ENCODE measurements at places on chromosomes 16 and 17. TPM values are rescaled to one million over a fixed set of nuclear protein-coding genes. Genes with fewer than 3 reads are reported as not detected.

DNA sequence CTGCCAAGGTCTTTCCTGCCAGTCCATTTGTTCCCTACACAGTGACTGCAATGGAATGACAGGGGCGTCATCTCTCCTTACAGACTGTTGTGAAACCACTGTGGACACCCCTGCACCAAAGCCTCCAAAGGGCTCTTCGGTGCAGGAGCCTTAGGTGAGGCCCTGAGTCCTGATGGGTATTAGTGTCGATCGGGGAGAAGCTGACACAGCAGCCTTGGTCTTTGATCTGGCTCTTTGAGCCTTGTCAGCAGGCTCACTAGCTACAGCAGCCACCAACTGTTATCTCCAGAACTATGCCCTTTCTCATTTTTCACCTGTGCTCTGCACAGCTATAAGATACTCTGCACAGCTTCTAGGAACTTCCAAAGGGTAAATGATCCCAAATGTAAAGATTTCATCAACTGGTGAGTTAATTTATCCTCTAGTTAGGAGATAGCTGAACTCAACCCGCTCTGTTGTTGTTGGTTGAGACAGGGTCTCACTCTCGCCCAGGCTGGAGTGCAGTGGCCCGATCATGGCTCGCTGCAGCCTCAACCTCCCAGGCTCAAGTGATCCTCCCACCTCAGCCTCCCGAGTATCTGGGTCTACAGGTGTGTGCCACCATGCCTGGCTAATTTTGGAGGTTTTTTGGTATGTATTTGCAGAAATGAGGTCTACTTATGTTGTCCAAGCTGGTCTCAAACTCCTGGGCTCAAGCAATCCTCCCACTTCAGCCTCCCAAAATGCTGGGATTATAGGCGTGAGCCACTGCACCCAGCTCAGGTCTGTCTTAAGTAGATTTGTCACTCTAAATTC, 19.7 kb downstream of the G6PC1 start:
- no peak for DNase-seq

DNA sequence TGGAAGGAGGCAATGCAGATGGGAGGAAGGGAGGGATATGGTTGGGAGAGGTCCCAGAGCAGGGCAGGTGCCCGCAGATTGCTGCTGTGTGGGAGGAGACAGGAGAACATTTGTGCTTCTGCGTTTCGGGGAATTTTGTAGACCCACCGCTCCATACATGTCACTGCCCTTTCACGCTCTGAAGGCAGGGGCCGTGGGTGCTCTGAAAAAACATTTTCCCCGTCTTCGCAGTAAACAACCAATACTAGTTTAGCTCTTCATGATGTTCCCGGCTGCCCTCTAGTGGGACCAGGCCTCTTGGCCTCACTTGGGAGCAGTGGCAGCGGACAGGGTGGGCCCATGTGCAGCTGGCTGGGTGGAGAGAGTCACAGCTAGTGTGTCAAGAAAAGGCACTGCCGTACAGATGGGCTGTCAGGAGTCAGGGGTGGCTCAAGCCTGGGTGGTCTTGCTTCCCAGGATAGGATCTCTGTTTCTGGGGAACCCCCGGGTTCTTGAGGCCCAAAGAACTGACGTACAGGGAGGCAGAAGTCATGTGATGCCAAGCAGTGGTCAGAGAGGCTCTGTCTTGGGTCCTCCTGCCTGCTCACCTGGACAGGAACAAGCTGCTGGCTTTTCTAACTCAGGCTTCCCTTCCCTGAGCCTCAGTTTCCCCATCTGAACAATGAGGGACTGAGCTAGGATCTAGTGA, 46.5 kb upstream of the CPNE2 start:
- peak; percentile 81 for DNase-seq

GRCh38 chr17:33012522-33013033, 20.9 kb downstream of the SPACA3 start:
- no peak for DNase-seq

DNA sequence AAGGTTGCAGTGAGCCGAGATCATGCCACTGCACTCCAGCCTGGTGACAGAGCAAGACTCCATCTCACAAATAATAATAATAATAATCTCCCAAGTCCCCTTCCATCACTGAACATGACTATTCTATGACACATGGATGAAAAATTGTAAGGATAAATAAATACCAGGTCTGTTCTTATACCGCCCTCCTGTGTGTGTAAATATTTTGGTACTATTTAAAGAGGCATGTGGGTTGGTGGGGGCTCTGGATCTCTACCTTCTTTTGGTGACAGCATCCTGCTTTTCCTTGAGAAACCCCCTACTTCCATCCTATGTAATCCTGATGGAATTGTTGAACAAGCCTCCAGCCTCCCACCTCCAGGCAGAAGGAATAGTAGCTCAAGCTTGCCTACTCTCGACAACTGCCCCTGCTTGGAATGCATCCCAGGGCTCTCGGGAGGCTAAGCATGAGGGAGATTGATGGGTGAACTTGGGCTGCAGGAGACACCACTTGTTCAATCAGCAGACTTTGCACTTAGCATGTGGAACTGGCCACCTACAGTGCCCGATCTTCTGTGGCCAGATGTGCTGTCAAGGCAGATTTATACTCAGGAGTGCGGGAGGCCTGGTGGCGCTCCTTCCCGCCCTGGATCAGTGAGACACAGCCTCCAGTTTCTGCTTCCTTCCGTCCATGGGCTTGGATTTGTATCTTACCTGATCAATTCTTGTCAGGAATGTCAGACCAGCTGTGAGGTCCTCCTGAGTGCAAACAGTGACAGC, 287.4 kb downstream of the SLC39A11 start:
- no peak for DNase-seq

DNA sequence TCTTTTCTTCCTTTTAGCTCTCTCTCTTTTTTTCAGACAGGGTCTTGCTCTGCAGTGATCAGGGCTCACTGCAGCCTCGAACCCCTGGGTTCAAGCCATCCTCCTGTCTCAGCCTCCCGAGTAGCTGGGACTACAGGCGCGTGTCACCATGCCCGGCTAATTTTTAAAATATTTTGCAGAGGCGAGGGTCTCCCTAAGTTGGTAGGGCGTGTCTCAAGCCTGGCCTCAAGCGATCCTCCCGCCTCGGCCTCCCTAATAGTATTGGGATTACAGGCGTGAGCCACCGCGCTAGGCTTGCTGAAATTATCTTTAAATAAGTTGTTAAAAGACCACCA, 797 bp upstream of the SNX11 start:
- DNase-seq, result no peak

DNA sequence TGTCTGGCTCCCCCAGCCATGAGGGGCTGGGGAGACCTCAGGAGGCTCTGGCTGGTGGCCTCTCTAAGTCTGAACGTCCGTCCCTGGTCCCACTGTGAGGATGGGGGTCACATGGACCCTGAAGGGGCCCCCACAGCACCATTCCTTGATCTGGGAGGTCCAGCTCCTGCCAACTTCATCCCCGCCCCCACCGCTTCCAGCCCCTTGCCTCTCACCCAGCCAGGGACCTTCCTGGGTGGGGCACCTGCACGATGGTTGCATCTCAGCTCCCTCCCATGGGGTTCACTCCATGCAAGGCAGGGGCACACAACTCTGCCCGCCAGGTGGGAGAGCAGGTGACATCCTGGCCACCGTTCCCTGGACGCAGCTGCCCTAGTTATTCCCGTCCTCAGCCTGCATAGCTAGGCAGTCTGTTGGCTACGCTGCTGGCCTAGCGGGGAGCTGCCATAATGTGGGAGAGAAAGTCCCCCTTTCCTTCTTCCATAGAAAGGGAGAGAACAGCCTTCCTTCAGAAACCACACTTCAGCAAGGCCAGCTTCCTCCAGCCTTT, 217.9 kb upstream of the RPL38 start:
- no peak for DNase-seq

DNA sequence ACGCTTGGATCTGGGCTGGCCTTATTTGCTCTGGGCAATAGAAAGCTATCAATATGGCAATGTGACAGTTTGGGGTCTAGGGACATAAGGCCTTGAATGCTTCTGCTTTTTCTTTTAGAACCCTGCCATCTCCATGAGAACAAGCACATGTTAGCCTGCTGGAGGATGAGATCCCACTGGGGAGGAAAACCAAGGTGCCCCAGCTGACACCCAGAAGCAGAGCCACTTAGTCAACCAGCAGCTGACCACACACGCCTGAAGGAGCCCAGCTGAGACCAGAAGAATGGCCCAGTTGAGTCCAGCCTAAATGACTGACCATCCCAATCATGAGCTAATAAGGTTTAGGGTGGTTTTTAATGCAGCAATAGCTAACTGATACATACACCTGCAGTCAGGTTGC, 171.2 kb downstream of the AHSP start:
- no peak for DNase-seq

GRCh38 chr16:84339311-84339710, 29.0 kb upstream of the ATP2C2 start:
- DNase-seq, result no peak

- DNase-seq, result no peak
Observed at GRCh38 chr16:89918453-89919347, at the start of gene MC1R. MC1R (plus strand) TSS chr16:89918862; CDS start chr16:89919259, 397 bp downstream.

DNA sequence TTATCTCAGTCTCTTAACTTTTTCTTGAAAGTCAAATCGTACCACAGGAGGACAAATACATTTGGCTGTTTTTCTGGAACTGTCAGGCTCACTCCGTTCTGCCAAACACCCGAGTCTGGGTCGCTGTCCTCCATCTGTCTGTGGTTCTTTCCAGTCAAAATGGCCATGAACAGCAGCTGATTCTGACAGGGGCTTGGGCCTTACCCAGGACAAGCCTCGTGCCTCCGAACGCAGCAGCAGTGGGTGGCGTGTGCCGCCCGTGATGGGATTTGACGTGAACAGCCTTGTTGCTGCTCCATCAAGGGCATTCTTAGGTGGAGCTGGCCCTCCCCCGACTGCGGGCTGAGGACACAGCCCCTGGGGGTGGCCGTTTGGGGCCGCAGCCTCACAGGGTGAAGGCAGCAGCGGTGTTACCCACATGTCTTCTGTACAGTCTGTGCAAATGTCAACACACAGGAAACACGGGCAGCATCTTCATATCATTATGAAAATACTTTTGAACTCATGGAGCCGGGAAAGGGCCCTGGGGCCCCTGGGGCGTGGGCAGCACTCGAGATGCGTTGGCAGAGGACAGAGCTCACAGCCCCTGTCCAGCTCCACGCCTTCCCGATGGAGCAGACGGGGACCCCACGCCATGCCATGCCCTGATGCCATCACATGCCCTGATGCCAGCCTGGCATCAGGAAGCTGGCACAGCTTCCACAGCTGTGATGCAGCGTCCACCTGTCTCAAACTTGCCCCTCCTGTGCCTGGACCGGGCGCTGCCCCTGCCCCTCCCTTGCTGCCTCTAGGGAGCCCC, 8.6 kb upstream of the ACSF3 start:
- DNase-seq, result peak; percentile 36

DNA sequence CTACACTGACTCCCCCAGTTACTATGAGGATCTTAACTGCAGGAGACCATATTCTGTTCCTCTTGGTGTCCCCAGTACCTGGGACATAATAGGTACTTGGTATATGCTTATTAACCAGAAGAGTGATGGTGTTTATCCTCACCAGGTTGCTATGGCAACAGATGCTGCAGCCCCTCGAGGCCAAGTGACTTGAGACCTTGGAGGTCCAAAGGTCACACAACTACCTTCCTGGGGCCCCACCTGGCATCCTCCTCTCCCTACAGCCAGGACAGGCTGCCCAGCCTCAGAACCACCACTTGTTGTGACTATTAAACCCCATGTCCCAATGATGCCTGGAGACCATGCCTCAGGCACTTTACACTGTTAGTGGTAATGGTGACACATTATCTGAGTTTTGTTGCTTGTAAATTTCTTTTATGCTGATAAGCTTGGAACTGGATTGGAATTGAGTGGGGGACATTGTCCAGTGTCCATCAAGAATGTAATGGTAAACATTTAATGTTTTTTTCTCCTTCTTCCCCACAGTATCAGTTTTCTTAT, 189.4 kb downstream of the CCDC182 start:
- DNase-seq, result no peak

DNA sequence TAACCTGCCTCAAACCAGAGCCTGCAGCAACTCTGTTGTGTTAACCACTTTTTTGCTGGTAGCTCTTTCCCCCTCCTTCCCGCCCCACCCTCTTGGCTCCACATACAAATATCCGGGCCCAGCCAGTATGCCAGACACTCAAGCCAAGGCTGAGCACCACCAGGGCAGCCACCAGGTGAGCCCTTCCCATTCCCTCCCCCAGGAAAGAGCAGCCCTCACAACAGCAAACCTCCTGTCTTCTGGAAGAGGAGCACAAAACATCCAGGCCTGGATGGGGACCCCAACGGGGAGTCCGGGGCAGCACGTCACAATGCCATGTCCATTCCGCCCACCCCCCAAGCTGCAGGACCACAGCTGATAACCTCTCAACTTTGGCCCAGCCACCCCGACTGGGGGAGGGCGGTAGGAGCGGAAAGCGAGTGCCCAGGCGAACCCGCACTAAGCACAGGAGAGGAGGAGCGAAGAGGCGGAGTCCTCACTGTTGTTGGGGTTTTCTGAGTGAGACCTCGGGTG, 757 bp downstream of the ORMDL3 start:
- DNase-seq, result peak; percentile 40

GRCh38 chr17:13351046-13351445, 250.7 kb downstream of the HS3ST3A1 start:
- no peak for DNase-seq

The HAS3 gene
- total RNA-seq, result 0.14 TPM

The KRT33A gene
- total RNA-seq, result not detected

The PCGF2 gene
- 61.6 TPM for total RNA-seq

The DOC2A gene
- total RNA-seq, result 0.35 TPM

The ZNF205 gene
- total RNA-seq, result 17.1 TPM

The TLCD3A gene
- 0.72 TPM for total RNA-seq

The CNTNAP1 gene
- total RNA-seq, result 1.8 TPM

The KRT33B gene
- total RNA-seq, result not detected

Measured in adrenal gland (tissue), 19 donors.